Ammon's horn (tissue), 1 donor: ENCODE measurements at places on chromosomes 12 and 14.

DNA sequence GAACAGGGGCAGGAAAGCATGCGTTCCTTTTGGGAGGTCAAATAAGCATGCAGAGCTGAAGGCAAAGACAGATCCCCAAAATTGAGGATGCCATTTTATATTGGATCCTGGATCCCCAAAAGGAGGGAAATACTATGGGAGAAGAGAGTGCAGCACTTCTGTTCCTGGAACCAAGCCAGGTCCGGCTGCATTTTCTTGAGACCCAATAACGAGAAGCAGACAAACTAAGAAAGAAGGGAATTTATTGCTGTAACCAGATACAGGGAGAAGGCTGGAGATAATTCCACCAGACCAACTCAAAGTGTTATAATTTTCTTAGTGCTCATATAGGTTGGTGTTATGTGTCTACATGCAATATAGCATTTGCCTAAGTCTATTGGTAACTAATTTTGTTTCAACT lies 60.8 kb downstream of the PDE6H start:
- DNase-seq, result no peak

- peak; percentile 68 for DNase-seq
Observed at GRCh38 chr12:74021937-74022336, 515.7 kb upstream of the ATXN7L3B start.

- peak; percentile 43 for DNase-seq
Observed at GRCh38 chr14:69643430-69644200, 32.2 kb downstream of the SUSD6 start.

- peak; percentile 76 for DNase-seq
Observed at GRCh38 chr14:50667996-50668825, at the start of gene SAV1. TSS of gene SAV1 (minus strand) at chr14:50668306. CDS start at chr14:50667967, 339 bp downstream.

GRCh38 chr12:62332598-62332997 lies 72.4 kb downstream of the USP15 start:
- no peak for DNase-seq

- DNase-seq, result no peak
Observed at GRCh38 chr12:124504273-124505000, 63.0 kb downstream of the NCOR2 start.

DNA sequence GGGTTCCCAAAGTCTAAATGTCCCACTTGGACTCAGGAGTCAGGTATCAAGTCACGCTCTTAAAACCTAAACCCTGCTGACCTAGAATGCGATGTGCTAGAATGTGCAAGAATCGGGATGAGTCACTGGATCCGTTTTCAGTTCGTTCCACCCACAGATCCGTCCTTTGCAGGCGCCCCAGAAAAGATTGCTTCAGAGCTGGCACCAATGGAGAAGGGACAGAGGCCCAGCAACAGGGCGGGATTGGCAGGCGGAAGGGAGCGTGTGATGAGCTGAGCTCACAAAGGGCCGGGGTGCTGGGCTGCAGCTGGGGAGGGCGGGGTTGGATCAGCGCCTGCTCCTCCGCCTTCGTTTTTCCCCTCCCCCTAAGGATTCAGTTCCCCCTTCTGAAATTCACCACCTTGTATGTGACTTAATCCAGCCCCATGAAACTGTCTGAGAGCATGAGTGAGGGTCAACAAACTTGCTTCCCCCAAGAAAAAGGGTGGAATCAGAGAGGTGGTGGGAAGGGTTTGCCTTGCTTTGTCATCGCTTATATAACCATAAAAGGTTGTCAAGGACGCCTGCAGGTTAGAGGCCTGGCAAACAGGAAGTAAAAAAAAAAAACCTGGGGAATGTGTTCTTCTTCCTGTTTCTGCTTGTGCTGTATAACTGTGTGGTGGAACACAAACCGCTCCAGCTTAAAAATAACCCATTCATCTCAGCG lies 2.8 kb upstream of the UBC start:
- peak; percentile 99 for DNase-seq

DNA sequence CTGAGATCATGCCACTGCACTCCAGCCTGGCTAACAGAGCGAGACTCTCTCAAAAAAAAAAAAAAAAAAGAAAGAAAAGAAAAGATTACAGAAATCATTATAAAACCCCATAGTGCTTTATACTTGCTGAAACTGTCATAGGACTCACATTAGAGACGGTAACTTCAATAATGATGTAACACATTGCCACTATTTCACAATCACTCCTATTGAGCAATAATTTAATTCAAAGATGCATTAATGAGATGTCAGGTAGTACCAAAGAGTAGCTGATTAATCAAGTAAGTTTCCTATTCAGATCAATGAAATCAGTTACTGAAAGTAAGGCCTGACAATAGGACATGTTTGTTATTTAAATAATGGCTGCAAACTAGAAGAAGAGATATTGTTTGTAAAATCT lies 751.5 kb upstream of the ALG10B start:
- no peak for DNase-seq

- peak; percentile 56 for DNase-seq
Observed at GRCh38 chr14:64880221-64881121, 764 bp upstream of the SPTB start.

GRCh38 chr14:68734231-68734732 lies 58.6 kb downstream of the ZFP36L1 start:
- no peak for DNase-seq

DNA sequence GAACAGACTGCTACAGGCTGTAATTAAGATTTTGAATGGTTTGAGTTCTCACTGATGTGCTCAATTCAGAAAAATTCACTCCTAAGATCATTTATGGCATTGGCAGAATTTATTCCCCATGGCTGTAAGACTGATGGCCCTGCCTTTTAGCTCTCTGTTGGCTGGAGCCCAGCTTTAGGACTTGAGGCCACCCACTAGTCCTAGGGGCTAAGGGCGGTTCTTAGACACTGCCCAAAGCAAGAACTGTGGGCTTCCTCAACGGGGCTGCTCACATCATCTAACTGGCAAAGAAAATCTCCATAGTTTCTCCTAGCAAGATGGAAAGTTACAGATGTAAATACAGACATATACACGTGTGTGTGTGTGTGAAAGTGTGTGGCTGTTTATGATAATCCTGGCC lies 3.4 kb upstream of the CCER1 start:
- DNase-seq, result no peak

GRCh38 chr12:131222329-131223139 lies 268.8 kb downstream of the ADGRD1 start:
- no peak for DNase-seq

DNA sequence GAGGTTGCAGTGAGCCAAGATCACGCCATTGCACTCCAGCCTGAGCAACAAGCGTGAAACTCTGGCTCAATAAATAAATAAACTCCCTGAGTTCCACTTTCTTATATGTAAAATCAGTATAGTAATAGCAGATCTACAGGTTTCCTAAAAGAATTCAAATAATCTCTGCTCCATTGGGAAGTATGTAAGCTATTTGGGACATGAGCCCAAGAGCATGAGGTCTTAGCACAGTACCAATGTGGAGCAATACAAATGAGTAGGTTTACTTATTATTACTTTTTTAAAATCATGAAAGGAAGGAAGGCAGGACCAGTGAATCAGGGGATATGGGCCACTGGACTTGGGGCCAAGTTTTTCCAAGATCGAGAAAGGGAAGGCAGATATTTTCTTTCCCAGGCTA lies 216.9 kb upstream of the DIO2 start:
- no peak for DNase-seq

GRCh38 chr14:96804895-96805294 lies 7.7 kb downstream of the VRK1 start:
- no peak for DNase-seq

DNA sequence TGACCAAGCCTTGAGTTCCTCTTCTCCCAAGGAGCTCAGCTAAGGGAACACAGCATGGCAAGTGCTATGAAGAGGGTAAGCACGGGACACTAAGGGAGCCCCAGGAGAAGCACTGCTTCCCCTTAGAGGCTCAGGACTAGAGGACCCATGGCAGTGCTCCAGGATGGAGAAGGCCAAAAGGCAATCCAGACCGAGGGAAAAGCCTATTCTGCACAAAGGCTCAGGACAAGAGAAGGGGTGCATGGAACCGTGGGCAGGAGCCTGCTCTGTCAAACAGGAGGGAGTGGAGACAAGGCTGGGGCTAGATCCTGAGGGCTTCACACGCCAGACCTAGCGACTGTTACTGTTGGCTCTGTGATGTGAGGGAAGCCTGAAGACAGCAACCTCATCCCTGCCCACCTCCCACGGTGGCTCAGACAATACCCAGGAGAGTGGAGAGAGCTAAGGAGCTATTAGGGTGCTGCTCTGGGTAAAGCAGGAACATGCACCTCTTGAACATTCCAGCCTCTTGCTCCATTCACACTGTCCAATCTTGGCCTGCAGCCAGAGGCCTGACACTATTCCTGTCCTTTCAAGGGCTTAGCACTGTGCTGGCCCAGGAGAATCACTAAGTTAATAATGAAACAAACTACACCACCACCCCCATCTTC lies 24.2 kb downstream of the OTUB2 start:
- peak; percentile 4 for DNase-seq

DNA sequence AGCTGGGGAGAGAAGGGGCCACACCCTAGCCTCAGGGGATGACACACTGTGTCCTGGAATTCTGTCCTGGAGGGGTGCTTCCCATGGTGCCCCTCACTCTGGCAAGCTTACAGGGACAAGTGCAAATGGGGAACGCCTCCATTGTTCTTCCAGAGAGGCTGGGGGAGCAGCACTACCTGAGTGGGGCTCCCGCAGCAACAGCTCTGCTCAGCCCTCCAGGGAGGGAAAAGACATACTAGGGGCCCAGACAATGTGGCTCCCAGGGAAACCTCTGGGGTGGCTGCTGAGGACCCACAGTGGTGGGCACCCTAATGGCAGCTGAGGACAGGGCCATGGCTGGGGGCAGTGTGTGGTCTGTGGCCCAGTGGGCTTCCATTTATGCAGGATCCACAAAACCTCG lies 69.4 kb downstream of the PLEKHG3 start:
- DNase-seq, result no peak

DNA sequence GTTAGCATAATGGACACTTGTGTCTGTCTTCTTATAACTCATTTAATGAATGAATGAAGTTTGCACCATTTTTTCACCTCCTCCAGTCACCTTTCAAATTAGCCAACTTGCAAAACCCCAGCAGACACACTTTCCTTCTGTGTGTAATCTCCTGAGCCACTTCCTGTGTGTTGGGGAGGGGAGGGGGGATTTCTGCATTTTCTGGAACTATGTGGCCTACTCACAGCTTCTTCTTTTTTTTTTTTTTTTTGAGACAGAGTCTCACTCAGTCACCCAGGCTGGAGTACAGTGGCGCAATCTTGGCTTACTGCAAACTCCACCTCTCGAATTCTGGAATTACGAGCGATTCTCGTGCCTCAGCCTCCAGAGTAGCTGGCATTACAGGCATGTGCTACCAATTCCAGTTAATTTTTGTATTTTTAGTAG lies 4.1 kb upstream of the SERPINA1 start:
- peak; percentile 42 for DNase-seq

DNA sequence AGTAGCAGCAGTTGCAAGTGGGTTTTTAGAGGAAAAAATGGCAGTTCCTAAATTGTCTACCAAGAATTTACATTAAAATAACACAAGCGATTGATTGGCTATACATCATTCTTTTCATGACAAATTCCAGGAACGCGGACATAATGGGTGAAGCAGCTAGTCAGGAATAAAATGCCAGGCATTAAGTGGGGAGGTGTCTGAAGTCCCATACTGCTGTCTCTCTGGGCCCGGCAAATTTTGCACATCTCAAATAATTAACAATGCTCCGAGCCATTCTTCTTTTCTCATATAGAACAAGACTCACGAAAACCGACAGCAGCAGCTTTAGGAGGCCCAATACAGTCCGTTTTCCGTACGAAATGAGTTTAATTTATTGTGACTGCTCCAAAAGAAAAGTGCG lies 696 bp downstream of the RPL36AL start:
- DNase-seq, result no peak

- no peak for DNase-seq
Observed at GRCh38 chr14:77185093-77185465, 3.5 kb downstream of the TMEM63C start.

GRCh38 chr14:36130186-36130585 lies 46.3 kb downstream of the PTCSC3 start:
- DNase-seq, result no peak

DNA sequence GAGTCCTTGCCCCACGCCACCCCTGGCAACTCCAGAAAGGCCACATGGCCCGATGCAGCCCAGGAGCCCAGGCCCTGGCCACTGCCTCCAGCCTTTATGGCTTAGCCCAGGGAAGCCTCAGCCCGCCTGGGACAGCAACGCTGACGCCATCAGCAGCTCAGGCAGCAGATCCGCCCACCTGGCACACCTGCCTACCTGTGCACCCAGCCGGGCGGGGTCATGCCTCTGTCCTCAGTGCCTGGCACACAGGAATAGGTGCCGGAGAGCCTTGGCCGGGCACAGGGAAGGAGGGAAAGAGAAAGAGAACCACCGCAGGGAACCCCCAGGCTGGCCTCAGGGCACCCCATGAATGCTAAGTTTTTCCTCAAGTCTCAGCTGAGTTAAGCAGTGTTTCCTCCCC lies 21.1 kb downstream of the BEGAIN start:
- DNase-seq, result no peak

- DNase-seq, result no peak
Observed at GRCh38 chr12:52585066-52585465, 11.4 kb upstream of the KRT74 start.

DNA sequence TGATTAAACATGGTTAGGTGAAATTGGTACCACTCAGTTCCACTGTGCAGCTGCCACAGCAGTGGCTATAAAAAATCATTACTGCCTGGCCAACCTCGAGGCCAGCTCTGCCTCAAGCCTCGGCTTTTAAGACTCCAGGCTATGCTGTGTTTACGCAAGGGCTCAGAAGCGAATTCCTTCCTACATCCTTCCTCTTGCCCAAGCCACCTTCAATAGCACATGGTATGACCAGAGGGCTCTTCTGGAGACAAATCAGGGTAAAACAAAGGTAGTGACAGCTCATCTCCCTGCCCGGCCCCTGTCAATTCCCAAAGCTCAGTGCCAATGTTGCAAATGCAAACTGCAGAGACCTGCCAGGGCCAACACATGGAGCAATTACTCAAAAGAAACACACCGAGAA lies 31.9 kb downstream of the NUAK1 start:
- DNase-seq, result no peak

DNA sequence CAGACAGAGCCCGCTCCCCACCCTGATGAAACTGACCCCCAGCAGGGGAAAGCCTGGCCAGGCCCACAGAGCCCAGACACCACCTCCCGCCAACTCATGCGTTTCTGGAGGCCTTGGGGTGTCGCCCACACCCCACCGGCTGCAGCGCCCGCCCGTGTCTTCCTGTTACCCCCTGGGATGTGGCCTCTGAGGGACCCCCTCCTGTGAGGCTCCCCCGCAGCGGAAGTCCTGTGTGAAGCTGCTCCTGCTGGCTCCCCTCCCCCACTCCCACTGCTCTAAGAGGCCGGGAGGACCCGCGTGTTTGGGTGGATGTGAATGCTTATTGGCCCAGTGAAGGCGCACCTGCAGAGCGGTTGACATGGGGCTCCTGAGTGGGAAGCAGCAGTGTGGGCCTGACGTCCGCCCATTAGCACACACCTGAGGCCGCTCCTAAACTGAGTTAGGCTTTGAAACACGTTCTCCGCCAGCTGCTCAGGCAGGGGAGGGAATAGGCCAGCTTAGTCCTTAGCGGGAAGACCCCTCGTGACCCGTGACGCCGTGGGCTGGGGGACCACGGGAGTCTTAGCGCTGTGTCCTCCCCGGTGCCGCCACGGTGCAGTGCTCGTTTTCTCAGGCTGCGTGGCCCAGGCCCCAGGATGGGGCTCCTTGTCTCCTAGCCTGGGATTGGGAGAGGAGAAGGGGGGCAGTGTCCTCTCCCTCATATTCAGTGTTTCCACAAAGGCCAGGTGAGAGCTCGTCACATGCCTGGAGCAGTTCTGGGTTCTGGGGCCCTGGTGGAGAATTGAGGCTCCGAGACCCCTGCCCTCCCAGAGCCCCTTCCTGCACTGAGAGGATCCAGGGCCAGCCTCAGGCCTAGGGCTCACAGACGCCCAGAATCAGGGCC lies 323.4 kb upstream of the SFSWAP start:
- DNase-seq, result no peak
